ENCODE measurements at places on chromosomes 5 and 9. TPM values are rescaled to one million over a fixed set of nuclear protein-coding genes. Genes with fewer than 3 reads are reported as not detected.

FGF10 gene
- total RNA-seq, result not detected

DTWD2 gene
- 3.2 TPM for total RNA-seq

TSLP gene
- total RNA-seq, result 0.06 TPM

PRKAA1 gene
- 129 TPM for total RNA-seq

C9orf50 gene
- total RNA-seq, result under 0.01 TPM

SPOCK1 gene
- total RNA-seq, result 1.6 TPM

TAF1L gene
- not detected for total RNA-seq

TMEM174 gene
- total RNA-seq, result not detected

WDR38 gene
- total RNA-seq, result not detected

SOX30 gene
- total RNA-seq, result not detected

PPIC gene
- 44.2 TPM for total RNA-seq

F12 gene
- 1.3 TPM for total RNA-seq

VCAN gene
- total RNA-seq, result 3.6 TPM

SGCD gene
- total RNA-seq, result 0.38 TPM

EHMT1 gene
- 85.3 TPM for total RNA-seq

SH2D3C gene
- 43.5 TPM for total RNA-seq

CBY3 gene
- total RNA-seq, result not detected

F2RL2 gene
- 0.16 TPM for total RNA-seq

TTC23L gene
- not detected for total RNA-seq
